ENCODE measurements at places on chromosomes 6 and 20.

DNA sequence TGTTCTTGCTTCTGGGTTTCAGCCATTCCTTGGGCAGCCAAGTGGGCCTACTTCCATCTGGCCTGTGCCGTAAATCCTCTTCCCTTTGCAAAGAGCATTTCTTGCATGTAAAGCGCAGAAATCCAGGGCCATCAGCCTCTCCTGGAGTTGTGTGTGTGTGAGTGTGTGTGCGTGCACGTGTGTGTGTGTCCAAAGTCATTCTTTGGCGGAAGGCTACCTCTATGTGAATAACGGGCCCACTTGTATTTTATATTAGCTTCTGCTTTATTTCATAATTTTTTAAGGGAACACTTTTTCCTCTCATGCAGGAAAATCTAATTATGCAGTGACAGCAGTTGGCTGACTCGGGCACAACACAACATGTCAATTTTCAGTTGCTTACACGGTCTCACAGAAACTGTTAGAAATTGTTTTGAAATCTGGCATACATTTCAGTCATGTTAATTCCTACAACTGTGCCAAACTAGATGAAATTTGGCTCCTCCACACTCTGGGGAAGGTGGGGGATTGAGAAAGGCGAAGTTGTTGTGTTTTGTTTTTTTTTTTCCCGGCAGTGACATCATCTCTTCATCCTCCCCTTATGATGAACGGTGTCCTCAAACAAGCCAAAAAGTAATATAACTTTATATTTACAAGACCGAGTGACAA is 223.7 kb upstream of the TSHZ2 start:
- DNase-seq: no peak

- no peak for DNase-seq
These were observed 4.9 kb downstream of the SDCBP2 start for GRCh38 chr20:1323830-1324597.

DNA sequence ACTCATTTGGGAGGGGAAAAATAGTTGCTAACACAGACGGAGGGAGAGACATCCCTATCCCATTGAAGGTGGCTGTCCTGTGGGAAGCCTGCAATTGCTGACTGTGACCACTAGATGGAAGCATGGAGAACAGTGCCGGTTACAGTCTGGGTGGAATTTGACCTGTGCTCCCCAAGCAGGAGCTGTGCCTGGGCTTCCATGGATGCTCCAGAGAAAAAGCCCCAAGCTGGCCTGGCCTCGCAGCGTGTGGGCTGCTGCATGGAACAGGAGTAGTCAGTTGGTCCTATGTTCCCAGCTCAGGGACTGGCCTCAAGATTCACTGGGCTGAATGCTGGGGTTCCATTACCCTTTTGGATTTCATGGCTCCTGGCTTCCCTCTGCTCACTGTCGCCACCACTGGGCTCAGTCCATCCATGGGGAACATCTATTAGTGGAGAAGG is 116.3 kb upstream of the CHD6 start:
- no peak for DNase-seq

GRCh38 chr20:18224968-18225568 is 63.3 kb upstream of the ZNF133 start:
- no peak for DNase-seq

DNA sequence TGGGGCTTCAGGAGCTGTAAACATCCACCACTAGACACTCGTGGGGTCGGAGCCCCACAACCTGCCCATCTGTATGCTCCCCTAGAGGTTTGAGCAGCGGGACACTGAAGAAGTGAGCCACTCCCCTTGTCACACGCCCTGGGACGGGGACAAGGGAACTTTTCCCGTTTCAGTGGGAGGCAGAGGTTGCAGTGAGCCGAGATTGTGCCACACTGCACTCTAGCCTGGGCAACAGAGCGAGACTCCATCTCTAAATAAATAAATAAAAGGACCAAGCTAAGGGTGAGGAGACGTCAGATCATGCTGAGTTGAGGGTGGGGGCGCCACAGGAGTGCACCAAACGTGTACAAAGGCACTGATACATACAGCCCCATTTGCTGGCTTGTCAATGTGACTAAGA is 8.4 kb downstream of the ZCCHC3 start:
- no peak for DNase-seq
